Stimulated activated CD4-positive, alpha-beta T cell treated with anti-CD3 and anti-CD28 coated beads, TNF-alpha, amount 100 ng/mL, for 4 hours (primary cell): ENCODE measurements at places on chromosomes 5 and 9.

DNA sequence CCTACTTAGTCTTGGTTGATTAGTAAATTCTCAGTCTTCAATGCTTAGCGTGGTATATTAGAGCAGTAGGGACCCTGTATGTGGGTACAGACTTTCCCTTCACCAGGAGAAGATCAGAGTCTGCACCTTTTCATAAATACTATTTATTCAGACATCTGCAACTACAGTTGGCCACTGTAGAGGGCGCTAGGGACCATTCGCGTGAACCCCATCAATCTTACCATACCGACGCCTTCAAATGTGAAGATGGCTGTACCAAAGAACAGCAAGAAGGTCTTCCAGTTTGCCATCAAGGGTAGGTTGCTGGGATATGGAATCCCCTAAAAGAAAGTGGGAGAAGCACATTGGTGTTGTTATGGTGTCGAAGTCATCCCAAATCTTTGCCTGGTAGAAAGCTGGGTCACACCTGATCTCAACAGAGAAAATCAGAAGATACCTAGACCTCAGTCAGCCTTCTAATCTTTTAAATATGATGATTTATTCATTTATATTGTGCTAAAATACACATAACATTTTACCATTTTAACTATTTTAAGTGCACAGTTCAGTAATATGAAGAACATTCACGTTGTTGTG lies 19.1 kb downstream of the SLC36A3 start:
- no peak for DNase-seq

GRCh38 chr5:7910738-7911428 lies 41.9 kb downstream of the MTRR start:
- DNase-seq, result no peak

DNA sequence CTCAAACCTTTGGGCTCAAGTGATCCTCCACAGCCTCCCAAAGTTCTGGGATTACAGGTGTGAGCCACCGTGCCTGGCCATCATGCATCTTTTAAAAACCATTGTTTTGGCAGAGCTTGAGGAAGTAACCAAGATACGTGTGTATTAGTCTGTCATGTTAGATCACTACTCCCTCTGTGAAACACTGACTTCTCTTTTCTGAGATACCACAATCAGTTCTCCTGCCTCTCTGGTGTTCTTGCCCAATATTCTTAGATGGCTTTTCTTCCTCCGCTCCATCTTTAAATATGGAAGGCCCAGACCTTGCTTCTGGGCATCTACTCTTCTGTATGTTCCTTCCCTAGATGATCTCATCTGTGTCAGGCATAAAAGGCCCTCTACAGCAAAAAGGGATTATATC lies 14.2 kb upstream of the CCNB1 start:
- no peak for DNase-seq

- DNase-seq, result no peak
Observed at GRCh38 chr5:166340039-166340438, 1951.4 kb upstream of the WWC1 start.

GRCh38 chr9:124480621-124480981 lies 26.6 kb downstream of the NR5A1 start:
- no peak for DNase-seq

DNA sequence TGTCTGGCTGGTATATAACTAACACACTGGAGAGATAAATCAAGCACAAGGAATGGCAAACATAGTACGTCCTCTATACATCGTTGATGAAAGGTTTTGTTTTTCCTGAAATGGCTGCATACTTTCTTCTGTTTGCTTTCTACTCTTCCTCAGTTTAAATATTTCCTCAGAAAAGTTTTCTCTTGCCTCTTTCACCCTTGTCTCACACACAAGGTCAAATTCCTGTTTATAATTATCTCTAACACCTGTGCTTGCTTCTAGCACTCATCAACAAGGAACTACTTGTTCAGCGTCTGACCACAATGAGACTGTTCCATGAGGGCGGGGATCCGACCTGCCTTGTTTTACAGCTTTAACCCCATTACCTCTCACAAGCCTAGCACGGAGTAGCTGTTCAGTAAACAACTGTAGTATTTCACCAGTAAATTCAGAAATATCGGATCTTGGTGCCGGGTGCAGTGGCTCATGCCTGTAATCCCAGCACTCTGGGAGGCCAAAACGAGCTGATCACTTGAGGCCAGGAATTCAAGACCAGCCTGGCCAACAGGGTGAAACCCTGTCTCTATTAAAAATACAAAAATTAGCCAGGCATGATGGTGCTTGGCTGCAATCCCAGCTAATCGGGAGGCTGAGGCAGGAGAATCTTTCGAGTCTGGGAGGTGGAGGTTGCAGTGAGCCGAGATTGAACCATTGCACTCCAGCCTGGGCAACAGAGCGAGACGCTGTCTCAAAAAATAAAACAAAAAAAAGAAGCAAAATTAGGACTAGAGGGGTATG lies 37.0 kb downstream of the NR6A1 start:
- no peak for DNase-seq

DNA sequence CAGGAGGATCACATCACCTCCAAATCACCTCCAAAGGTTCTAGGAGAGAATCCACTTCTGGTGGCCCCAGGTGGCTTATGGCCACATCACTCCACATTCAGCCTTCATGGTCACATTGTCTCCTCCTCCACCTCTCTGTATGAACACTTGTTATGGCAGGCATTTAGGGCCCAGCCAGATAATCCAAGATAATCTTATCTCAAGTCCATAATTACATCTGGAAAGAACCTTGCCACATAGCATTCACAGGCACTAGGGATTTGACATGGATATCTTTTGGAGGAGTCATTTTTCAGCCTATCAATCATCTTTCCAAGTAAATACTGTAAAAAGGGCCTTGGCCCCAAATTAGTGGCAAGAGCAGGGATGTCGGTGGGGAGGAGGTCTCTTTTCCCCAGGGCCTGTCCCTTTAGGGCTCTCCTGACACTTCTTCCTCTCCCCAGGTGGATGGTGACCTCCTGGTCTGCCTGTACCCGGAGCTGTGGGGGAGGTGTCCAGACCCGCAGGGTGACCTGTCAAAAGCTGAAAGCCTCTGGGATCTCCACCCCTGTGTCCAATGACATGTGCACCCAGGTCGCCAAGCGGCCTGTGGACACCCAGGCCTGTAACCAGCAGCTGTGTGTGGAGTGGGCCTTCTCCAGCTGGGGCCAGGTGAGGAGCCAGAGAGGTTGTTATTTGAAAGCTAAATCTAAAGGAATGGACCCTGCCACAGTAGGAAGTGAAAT lies 140.9 kb downstream of the SAXO1 start:
- DNase-seq, result no peak

DNA sequence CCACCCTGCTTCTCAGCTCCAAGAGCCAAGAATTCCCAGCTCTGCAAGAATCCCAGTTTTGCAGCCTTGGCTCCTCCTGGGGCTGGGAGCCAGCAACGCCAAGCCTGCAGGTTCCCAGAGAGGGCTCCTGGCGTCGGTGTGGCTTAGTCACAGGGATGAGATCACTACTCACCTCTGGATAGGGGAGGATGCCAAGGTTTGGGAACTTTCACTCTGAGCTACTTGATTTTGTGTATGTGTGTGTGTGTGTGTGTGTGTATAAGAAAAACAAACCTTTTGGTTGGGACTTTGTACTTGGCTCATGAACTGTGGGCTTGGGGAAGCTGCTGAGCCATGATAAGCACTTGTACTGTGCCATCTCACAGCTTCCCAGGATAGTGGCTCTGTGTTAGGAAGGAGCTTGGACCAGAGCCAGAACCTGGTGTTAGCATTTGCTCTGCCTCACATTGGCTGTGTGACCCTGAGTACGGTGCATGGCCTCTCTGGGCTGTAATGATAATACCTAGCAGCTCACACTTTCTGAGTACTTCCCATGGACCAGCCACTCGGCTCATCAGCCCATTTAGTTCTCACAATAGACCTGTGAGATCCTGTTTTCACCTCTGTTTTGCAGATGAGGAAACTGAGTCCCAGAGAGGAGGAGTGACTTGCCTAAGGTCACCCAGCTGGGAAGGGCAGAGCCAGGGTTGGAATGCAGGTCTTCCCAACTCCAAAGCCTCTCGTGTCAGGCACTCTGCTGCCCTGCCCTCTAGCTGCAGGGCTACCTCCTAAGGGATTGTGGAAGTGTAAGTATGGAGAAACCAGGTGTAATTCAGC lies 41.4 kb upstream of the DAB2IP start:
- no peak for DNase-seq

GRCh38 chr5:10459080-10460055 lies 17.7 kb downstream of the ROPN1L start:
- DNase-seq, result no peak

DNA sequence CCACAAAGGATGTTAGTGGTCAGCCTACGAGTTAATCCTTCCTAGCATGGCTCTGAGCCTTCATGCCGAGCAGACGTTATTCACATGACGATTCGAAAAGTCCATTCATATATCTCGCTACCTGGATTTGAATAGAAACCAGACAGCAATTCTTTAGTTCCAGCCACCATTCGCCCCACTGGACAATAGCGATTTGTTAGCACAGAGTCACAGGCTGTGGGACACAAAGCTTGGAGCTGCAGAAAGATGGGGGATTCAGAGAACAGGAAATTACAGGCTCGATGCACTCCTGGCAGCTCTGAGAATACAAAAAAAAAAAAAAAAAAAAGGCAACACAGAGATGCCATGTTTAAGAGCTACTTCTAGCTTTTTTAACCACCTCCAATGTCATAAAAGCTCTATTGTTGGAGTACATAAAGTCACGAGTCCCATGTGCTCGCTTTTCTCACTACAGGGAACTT lies 110.7 kb downstream of the NR6A1 start:
- no peak for DNase-seq

GRCh38 chr5:168086104-168086610 lies 205.3 kb upstream of the WWC1 start:
- DNase-seq, result no peak

DNA sequence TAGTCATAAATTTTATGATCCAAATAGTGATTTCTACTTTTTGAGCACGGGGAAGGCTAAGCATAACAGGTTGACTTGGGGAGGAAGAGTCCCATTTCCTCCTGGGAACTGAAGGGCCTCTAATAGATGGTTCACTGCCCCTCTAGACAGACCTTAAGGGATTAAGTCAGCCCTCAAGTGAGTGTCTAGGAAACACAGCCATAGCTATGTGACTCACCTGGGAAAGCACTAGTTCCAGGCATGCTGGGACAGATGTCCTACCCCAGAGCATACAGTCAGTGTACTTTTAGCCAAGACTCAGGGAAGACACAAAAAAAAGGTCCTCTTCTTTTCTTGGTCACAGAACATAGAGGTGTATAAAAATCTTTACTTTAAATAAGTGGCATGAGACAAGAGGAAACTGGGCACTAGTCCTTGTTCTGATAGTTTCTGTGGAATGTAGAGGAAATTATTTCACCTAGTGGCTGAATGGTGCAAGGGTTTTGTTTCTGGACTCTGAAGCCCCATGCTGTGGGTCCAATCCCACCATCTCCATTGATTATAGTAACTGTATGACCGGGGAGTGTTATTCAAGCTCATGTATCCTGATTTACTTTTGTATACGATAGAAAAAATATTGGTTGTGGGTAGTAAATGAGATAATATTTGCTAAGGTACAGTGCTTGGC lies 86.0 kb downstream of the NREP start:
- DNase-seq, result no peak

- DNase-seq, result no peak
Observed at GRCh38 chr5:6502421-6502820, 53.8 kb downstream of the UBE2QL1 start.

GRCh38 chr5:169223595-169223953 lies 77.4 kb downstream of the SLIT3 start:
- no peak for DNase-seq

DNA sequence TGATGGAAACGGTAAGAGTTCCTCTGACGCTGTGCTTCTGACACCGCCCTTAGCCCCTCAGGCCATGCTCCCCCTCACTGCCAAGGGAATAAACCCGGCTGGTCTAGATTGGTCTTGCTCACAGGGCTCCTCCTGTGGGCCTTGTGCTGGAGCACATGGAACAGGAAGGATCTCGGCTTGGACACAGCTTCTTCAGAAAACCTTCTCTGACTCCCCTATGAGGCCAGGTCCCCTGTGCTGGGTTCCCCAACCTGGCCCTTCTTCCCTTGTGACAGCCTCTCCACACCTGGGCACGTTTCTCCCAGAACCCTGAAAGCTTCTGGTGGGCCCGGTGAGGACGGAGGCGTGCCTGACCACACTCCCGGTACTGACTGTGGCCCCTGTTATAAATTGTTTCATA lies 8.2 kb downstream of the SPATA31E1 start:
- DNase-seq, result no peak

GRCh38 chr5:32355686-32356085 lies 42.9 kb upstream of the MTMR12 start:
- no peak for DNase-seq

DNA sequence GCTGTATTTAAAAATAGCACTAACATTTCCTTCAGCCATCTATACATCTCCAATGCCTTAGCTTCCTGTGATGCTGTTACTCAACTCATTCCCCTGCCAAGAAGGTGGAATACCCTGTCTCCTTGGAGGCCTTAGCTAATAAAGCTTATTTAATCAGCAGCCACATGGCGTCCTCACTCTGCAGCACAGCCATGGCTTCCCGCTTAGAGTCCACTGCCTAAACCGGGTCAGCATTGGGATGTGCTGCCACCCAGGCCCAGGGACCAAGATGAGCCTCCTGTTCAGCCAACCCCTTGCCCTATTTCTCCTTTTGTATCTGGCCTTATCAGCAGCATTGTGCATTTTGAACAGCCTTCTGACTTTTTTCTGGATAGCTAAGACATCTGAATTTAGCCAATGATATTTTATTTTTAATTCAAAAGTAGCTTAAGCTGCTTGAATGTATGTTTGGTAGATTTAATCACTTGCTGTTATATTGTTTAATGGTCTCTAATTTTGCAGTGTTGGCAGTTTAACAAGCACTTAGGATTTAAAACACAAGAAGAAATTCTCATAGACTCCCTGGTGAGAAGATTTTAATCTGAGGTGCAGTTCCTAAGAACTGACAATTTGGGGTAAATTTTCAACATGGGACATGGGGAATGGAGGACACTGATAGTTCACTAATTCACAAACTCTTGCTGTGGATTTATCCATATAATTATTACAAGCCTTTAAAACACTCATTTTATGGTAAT lies 113.0 kb downstream of the RPS23 start:
- DNase-seq, result no peak

- DNase-seq, result no peak
Observed at GRCh38 chr5:98899456-98899855, 29.4 kb downstream of the CHD1 start.

DNA sequence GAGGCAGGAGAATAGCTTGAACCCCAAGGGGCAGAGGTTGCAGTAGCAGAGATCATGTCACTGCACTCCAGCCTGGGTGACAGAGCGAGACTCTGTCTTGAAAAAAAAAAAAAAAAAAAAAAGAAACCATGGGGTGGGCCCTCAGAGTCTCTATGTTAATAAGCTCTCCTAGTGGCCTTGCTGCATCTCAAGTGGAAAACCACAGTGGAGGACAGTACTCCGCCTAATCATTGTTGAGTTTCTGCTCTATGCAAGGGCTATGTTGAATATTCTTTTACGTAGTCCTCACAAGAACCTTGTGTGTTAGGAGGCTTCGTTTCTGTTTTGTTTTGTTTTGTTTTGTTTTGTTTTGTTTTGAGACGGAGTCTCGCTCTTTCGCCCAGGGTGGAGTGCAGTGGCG lies 48.9 kb downstream of the TJP2 start:
- no peak for DNase-seq
